ENCODE measurements at places on chromosomes 5 and 9.
A peak's percentile ranks its signal among the peaks of the same experiment; 100 is the strongest.

GRCh38 chr5:152113401-152113800, 188.8 kb upstream of the GLRA1 start:
- DNase-seq, result no peak

DNA sequence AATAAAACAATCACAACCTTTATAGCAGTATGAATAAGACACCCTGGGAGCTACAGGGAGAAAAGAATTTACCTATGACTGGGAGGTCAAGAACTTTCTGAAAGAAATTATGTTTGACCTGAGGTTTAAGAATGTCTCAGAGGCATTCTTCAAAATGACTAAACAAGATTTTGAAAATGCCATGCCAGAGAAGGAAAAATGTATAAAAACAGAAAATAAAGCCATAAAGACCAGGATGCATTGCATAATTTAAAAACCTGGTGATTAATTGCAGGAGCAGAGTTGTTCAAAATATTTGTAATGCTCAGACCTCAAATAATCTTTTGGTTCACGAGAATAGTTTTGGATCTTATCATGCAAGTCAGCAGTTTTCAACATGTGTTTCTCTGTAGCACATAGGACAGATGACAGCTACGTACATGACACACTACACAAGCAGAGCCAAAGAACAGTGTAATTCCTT, 954.7 kb upstream of the ARRDC3 start:
- peak; percentile 25 for DNase-seq

DNA sequence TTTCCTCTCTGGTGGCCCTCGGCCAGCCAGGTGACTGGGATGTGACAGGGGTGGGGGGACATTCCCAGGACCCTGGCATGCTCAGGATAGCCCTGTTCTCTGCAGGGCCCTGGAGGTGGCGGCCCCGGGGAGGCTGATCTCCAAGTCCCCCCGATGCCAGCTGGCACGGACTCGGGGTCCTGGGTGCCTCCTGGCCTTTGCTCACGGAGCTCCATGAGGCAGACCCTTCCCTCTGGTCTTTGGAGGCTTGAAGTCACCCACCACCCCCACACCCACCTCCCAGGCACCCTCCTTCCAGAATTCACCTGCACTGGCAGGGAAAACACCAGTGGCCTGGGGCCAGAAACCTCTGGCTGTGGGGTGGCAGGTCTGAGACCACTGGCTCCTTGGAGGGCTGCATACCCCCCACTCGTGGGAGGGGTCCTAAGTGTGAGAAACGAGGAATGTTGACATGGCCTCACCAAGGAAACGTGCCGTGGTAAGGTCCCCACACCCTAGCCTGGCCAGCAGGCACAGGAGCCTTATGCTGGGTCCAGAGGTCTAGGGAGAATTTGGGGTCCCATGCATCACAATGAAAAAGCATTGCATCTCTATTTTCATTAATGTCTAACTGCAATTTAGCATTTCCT, 130.8 kb upstream of the FAM120A start:
- peak; percentile 61 for DNase-seq

GRCh38 chr5:50794812-50795211, 128.4 kb downstream of the PARP8 start:
- DNase-seq, result no peak

DNA sequence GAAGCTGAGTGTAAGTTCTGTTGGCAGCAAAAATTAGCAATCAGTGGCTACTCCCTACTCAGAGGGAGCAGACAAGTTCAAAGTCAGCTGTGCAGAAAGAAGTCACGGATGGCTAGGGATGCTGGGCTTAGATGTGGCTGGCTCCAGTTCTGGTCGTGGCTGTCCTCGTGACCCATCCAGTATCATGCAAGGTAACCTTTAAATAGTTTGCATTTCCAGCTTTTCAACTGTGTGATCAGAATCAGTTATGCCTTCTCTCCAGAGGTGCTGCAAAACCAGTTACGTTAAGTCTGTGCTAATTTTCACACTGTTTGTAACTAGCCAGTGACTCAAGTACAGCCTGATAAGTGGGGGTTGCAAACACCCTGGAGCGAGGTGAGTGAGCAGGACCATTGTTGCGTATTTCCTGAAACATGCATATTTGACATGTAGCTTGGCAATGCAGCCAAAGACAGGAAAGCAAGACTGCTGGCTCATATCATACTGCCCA, 302.4 kb downstream of the ATPSCKMT start:
- DNase-seq, result peak; percentile 17

DNA sequence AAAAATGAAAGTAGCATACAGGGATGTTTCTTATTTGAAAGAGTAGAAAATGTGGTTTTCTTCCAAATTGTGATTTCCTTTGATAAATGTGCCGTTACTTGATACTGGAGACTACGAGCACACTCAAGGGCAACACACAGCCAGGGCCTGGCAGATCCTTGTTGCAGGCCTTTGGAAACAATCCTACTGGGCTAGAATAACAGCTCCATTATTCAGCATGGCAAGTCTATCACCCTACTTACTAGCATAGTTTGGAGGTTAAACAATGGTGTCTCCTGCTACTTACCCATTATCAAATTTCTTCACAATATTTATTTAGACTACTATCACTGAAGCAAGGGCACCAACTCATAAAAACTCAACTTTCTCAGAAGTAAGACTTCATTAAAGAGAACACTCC, 140.8 kb upstream of the ZNF608 start:
- DNase-seq, result peak; percentile 62

- DNase-seq, result peak; percentile 88
Measured at GRCh38 chr9:87878989-87879511, 3.6 kb upstream of the SPATA31E1 start.

GRCh38 chr9:130172161-130172857, at the start of gene NCS1:
Gene NCS1 (plus strand): TSS chr9:130172404. CDS start chr9:130172664, 260 bp downstream.
- DNase-seq, result peak; percentile 100

DNA sequence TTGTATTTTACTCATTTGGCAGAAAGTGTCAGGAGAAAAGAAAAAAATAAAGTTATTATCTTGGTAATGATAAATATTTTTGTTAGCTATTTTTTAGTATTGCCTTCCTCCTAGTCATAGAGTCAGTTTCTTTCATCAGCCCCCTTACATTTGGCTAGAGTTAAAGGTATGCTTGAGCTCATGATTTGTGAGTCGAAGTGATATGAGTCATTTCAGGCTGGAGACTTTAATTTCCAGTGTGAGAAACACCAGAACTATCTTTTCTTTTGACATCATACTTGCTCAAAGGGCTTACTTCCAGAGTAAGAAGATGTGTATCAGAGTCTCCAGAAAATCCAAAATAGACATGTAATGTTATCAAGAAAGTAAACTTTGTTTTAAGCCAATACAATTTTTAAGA, 746.7 kb upstream of the TYRP1 start:
- DNase-seq, result no peak

DNA sequence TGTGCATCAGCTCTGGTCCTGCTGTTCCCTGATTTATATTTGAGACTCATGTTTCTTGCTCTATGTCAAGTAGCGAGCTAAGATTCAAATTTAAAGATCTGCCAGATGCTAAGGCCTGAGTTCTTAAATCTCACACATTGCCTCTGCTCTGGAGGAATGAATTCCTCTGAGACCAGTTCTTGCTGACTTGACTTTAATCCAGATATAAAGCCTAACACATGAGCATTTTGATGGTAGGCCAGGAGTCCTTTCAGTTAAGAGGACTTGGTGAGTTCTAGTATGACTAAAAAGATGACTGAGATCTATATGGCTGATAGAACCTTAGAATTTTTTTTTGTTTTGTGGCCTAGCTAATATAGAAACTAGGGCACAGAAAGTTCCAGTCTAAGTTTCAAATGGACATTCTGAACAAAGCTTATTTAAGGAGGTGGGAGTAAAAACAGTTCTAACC, 1.3 kb upstream of the INIP start:
- DNase-seq, result no peak

- peak; percentile 65 for DNase-seq
Measured at GRCh38 chr5:53490747-53491146, 10.3 kb downstream of the FST start.

DNA sequence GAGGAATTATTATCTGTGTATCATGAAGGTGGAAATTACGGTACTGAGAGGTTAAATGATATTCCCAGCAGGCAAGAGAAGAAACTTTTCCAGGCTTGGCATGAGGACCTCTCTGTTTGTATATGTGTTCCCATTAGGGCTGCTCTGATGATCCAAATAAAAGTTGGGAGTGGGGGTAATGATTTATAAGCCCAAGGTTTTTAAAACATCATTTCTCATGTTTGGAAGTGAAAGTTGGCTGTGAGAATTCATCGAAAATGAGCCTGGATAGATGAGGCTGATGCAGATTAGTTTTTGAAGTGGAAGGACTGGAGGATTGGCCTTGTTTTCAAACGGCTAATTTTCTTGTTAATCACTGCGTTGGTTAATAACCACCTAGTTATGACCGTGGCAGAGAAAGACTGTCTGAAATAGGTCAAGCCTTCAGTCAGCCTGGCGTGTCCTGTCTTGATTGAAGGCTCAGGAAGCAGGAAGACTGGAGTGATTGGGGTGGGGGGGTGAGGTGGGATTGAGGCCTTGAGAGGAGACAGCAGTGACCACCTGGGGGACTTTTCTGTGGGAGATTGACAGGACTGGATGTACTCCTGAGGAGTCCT, 391.0 kb upstream of the WWC1 start:
- DNase-seq, result no peak

DNA sequence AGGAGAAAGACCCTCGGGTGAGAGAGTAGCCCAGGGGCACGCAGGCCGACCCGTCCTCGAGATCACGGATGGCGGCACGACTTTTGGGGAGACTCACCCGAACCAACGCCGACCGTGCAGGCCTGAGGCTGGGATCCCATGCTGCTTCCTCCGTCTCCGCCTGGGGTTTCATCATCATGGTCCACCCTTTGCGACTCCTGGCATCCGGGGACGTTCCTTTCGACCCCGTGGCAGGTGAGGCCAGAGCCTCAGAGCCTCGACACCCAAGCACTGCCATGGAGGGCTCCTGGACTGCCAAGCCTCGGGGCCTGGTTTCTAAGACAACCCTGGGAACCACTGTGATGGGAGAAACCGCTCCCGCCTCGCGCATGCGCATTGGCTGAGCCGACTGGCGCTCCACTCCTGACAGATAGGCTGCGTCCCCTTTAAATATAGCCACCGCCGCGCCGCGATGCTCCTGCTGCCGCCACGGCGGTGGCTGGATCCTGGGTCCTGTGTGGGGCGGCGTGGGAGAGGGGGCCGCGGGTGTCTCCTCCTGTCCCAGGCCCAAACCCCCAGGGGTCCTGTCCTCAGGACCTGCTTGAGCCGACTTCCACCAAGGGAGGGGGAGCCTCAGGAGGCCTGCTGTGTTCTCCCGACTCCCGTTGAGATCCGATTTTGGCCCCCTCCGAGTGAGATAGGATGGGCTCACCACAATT, 481.6 kb downstream of the SPATA31A7 start:
- DNase-seq, result no peak

DNA sequence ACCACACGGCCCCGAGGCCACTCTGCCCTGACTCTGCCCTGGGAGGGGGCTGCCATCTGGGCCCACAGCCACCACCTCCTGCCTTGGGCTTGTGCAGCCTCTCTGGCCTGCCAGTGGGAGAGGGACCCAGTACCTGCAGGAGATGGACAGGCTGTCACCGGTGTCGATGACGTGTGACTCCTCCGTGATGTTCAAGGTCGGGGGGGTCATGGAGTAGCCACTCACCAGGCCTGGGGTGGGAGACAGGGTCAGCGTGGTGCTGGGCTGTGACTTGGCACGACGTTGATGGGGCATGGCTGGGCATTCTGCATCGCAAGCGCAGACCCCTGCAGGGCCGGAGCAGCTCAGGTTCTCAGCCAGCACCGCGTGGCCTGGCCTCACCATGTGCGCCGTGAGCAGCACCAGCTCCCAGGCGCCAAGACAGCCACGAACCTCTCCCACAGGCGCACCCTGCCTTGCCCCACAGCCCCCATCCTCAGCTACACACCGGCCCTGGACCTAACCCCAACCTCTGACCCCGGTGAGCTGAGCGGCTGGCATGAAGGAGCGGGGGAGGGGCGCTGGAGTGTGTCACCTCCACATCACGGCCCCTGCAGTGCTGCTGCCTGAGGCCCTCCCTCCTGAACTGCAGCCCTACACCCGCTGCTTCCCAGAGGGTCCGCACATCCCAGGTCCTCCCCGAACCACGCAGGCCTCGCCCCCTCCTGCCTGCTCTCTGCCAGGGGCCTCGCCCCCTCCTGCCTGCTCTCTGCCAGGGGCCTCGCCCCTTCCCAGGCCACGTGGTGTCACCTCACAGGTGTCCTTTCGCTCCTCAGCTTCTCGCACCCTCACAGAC, 17.6 kb downstream of the FLT4 start:
- DNase-seq, result no peak

- peak; percentile 80 for DNase-seq
Measured at GRCh38 chr5:7395947-7396712, at the start of gene ADCY2. Gene ADCY2 (plus strand): TSS chr5:7396138. CDS start chr5:7396297, 159 bp downstream.

DNA sequence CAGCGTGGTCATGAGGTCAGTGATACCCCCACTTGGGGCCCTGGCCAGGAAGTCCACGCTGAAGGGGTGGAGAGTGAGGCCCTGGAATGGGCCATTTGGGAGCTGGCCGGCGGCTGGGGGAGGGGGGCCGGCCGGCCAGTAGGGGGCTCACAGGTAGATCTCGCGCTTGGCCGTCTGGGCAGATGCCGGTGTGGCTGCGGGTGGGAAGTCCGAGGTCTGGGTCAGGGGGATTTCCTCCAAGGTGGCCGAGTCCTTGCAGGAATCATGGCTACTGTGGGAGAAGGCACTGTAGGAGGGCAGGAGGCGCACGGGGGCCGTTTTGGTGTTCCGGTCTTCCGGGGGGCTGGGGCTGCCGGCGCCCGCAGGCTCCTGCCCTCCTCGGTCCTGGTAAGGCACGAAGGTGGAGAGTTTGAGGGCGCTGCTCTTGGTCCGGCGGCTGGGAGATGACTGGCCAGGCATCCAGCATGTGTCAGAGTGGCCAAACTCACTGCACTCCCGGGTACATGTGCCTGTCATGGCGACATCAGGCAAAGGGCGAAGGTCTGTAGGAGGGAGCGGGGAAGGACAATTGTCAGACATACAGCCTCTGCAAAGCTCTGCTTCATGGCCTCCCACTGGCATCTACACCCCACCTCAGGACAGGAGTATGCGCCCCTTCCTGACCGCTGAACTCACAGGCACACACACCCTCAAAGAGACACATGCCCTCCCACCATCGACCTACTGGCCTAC, 24.1 kb downstream of the PCDH1 start:
- peak; percentile 81 for DNase-seq

- no peak for DNase-seq
Measured at GRCh38 chr9:125908136-125908535, 161.0 kb downstream of the PBX3 start.
